ENCODE measurements at places on chromosomes 4 and X. TPM values are rescaled to one million over a fixed set of nuclear protein-coding genes. Genes with fewer than 3 reads are reported as not detected.
A peak's percentile ranks its signal among the peaks of the same experiment; 100 is the strongest.

Gene PCDH19
- total RNA-seq: 0.56 TPM

Gene ZDHHC15
- total RNA-seq: 3.9 TPM

DNA sequence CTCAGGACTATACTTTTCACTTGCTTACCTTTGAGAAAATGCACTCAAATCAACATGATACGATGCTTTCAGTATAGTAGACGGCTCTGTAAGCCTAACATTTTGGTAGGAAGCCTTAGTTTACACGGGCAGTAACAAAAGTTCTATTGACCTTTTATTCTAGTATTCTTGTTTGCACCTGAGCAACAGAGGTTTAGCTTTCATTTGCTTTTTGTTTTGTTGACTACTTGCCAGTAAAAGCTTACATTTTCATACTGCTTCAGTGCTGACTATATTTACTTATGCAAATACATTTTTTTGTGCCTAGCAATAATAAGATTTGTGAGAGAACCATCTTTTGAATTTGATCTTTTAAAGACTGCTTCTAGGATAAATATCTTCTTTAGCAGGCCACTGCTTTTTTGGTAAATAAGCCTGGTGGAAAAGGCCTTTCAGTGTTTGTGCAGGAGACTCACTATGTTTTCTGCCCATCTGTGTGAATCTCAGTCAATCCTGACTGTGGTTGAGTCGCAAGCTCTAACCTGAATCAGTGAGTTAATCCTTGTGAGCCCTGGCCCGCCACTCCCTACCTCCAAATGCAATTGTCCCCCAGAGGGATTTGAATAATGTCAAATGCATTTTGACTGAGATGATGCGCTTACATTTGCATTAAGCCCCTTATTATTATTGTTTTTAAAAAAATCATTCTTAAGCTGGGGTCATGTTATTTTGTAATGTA lies 21.9 kb downstream of the FHIP1A start:
- no peak overlapping the region for H3K4me3 ChIP-seq
- no peaks in the 10 kb centered on the region for H3K36me3 ChIP-seq
- no peak overlapping the region for H3K27ac ChIP-seq
- no peak for DNase-seq
- peaks cover 15% of the 10 kb centered on the region for H3K4me1 ChIP-seq
- no peaks in the 10 kb centered on the region for H3K27me3 ChIP-seq

- no peak for DNase-seq
- no peak overlapping the region for H3K4me3 ChIP-seq
- no peaks in the 10 kb centered on the region for H3K4me1 ChIP-seq
- H3K27ac ChIP-seq: no peak overlapping the region
- H3K36me3 ChIP-seq: no peaks in the 10 kb centered on the region
These were observed 5.3 kb downstream of the DIAPH2 start for GRCh38 chrX:96689991-96690390.

Gene ZNF718
- total RNA-seq: 29.5 TPM

DNA sequence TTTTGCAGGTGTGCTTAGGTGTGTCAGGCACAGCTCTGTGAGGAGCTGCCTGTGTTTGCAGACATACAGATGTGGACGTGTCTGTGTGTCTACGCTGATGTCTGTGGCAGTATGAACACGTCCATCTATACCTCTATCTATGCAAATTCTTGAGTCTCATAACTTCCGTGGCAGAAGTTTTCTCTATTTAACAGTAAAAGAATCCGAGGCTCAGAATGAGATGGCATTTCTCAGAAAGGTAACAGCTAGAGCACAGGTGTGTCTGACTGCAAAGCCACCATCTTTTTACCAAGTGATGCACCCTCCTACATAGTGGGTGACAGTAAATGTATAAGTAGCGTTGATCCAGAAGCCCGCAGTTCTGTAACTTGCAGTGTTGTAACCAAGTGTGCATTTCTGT lies 39.9 kb upstream of the CYP4V2 start:
- H3K27me3 ChIP-seq: no peaks in the 10 kb centered on the region
- DNase-seq: no peak
- H3K4me1 ChIP-seq: no peaks in the 10 kb centered on the region
- no peak overlapping the region for H3K4me3 ChIP-seq

DNA sequence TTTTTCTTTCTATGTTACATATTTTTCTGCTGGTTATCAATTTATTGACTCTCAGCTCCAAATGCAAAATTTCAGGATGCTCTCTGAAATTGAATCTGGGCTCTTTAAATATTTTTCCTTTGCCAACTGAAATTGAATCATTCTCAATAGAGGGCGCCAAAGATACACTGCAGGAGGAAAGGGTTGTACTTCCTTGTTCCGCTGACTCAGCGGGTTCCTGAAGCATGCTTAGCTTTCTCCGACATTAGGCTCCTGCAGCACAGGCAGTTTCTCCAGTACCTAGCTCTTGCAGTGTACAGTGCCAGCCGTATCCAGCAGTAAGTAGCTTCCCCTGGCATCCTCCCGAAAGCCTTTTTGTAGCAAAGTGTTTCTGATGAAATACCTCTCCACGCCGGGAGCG lies 28.8 kb upstream of the CFAP47 start:
- no peak overlapping the region for H3K27ac ChIP-seq
- no peak overlapping the region for H3K4me3 ChIP-seq
- no peaks in the 10 kb centered on the region for H3K36me3 ChIP-seq
- peak; percentile 56 for DNase-seq
- H3K4me1 ChIP-seq: no peaks in the 10 kb centered on the region

Gene SHOX
- not detected for total RNA-seq

Gene MAP3K15
- not detected for total RNA-seq

GRCh38 chr4:13483768-13484121 lies 395 bp downstream of the RAB28 start:
- peak overlapping the region; percentile 89 for H3K4me3 ChIP-seq
- H3K27me3 ChIP-seq: no peaks in the 10 kb centered on the region
- peak; percentile 44 for DNase-seq
- H3K27ac ChIP-seq: peak overlapping the region; percentile 90
- H3K4me1 ChIP-seq: peaks cover 10% of the 10 kb centered on the region
- no peaks in the 10 kb centered on the region for H3K36me3 ChIP-seq

Gene ZIC3
- total RNA-seq: not detected

GRCh38 chrX:150455215-150455608 lies 92.1 kb downstream of the MAMLD1 start:
- H3K27me3 ChIP-seq: no peaks in the 10 kb centered on the region
- H3K27ac ChIP-seq: no peak overlapping the region
- H3K36me3 ChIP-seq: no peaks in the 10 kb centered on the region

- no peaks in the 10 kb centered on the region for H3K4me1 ChIP-seq
- no peaks in the 10 kb centered on the region for H3K36me3 ChIP-seq
- H3K27ac ChIP-seq: no peak overlapping the region
- no peak overlapping the region for H3K4me3 ChIP-seq
- H3K27me3 ChIP-seq: no peaks in the 10 kb centered on the region
- DNase-seq: no peak
These were observed 127.2 kb downstream of the FBXW7 start for GRCh38 chr4:152408514-152409327.

Gene AREG
- total RNA-seq: 2.6 TPM

GRCh38 chr4:24213961-24214360 lies 324.1 kb upstream of the PPARGC1A start:
- peak overlapping the region; percentile 83 for H3K27ac ChIP-seq
- no peak for DNase-seq
- H3K36me3 ChIP-seq: no peaks in the 10 kb centered on the region
- no peaks in the 10 kb centered on the region for H3K27me3 ChIP-seq
- no peak overlapping the region for H3K4me3 ChIP-seq

GRCh38 chr4:22521240-22521639 lies 5.4 kb upstream of the ADGRA3 start:
- no peak overlapping the region for H3K4me3 ChIP-seq
- DNase-seq: no peak
- no peak overlapping the region for H3K27ac ChIP-seq
- H3K27me3 ChIP-seq: no peaks in the 10 kb centered on the region

Gene SRPK3
- not detected for total RNA-seq

GRCh38 chr4:52585379-52585778 lies 73.7 kb downstream of the USP46 start:
- H3K27ac ChIP-seq: no peak overlapping the region
- H3K27me3 ChIP-seq: no peaks in the 10 kb centered on the region
- no peak overlapping the region for H3K4me3 ChIP-seq

DNA sequence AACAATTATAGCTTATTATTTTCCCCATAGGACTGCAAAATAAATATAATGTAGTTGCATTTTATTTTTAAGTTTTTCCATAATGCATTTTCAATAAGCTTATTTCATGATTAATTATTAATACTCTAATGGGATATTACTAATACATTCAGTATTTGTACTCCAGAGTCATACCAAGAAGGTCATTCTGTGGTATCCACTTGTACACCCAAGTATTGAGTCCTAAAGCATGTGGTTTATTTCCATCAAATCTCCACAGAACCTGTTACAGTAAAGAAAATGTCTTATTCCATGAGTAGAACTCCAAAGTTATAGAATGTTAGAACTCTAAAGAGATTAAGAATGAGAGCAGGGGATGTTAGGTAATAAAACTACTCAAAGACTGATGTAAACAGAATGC lies 30.6 kb downstream of the UGT2A3 start:
- no peak overlapping the region for H3K27ac ChIP-seq
- H3K4me3 ChIP-seq: no peak overlapping the region
- H3K27me3 ChIP-seq: no peaks in the 10 kb centered on the region
- no peak for DNase-seq
- H3K4me1 ChIP-seq: no peaks in the 10 kb centered on the region

DNA sequence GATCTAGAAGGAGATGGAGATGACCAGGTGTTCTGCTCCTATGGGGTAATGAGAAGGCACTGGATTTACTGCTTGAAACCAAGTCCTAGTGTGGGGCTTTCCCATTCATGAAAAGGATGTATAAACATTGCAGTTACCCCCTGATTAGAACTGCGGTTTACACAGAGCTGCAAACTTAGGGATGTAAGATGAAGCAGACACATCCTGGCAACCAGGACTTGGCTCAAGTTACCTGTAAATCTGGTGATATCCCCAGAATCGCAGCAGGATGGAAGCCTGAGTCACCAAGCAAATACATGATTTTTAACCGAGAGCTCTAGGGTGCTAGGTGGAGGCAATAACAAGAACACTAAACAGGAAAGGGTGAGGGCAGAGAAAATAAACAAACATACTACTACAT lies 178.6 kb upstream of the MAMLD1 start:
- H3K4me3 ChIP-seq: no peak overlapping the region
- no peaks in the 10 kb centered on the region for H3K36me3 ChIP-seq
- H3K27me3 ChIP-seq: no peaks in the 10 kb centered on the region
- no peak for DNase-seq
- H3K27ac ChIP-seq: no peak overlapping the region

- H3K36me3 ChIP-seq: no peaks in the 10 kb centered on the region
- DNase-seq: no peak
- no peaks in the 10 kb centered on the region for H3K27me3 ChIP-seq
- no peak overlapping the region for H3K4me3 ChIP-seq
- no peak overlapping the region for H3K27ac ChIP-seq
These were observed 13.5 kb downstream of the RXFP1 start for GRCh38 chr4:158535130-158535614.

GRCh38 chr4:114729068-114729738 lies 130.6 kb downstream of the UGT8 start:
- no peaks in the 10 kb centered on the region for H3K27me3 ChIP-seq
- no peak for DNase-seq
- no peaks in the 10 kb centered on the region for H3K36me3 ChIP-seq
- no peaks in the 10 kb centered on the region for H3K4me1 ChIP-seq
- no peak overlapping the region for H3K27ac ChIP-seq

GRCh38 chr4:184281231-184282139 lies 63.8 kb upstream of the ENPP6 start:
- no peak for DNase-seq
- peaks cover 5% of the 10 kb centered on the region for H3K4me1 ChIP-seq
- no peak overlapping the region for H3K4me3 ChIP-seq

Gene CRMP1
- total RNA-seq: not detected

- no peak overlapping the region for H3K27ac ChIP-seq
- no peaks in the 10 kb centered on the region for H3K4me1 ChIP-seq
- no peak overlapping the region for H3K4me3 ChIP-seq
- no peaks in the 10 kb centered on the region for H3K27me3 ChIP-seq
These were observed 417.9 kb downstream of the PDGFC start for GRCh38 chr4:156553659-156554058.

Gene DOK7
- 2.7 TPM for total RNA-seq

DNA sequence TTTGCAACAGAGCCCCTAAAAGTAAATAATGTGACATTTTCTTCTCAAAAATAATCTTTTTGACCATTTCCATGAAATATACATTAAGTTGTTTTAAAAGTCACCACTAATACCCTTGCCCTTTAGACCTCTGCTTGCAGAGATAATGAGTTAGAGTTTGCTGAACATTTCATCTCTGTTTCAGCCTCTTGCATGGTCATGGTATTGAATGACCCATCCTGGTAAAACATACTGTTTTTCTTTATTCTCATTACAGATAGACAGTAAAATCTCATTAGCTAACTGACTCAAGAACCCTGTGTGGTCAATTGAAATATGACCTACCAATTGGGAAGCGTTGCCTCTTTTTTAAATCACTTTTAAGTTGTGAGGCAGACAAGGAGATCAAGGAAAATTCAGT lies 916.7 kb downstream of the PDHA2 start:
- H3K36me3 ChIP-seq: no peaks in the 10 kb centered on the region
- H3K4me1 ChIP-seq: no peaks in the 10 kb centered on the region
- no peak for DNase-seq
- H3K4me3 ChIP-seq: no peak overlapping the region
- no peak overlapping the region for H3K27ac ChIP-seq

Gene ENPEP
- 2.0 TPM for total RNA-seq

Gene TMEM255A
- total RNA-seq: 0.20 TPM

Gene UNC5C
- 64.7 TPM for total RNA-seq

GRCh38 chr4:113537628-113538027 lies 223.9 kb downstream of the CAMK2D start:
- no peaks in the 10 kb centered on the region for H3K4me1 ChIP-seq
- no peaks in the 10 kb centered on the region for H3K27me3 ChIP-seq
- DNase-seq: no peak
- H3K4me3 ChIP-seq: no peak overlapping the region
- H3K27ac ChIP-seq: no peak overlapping the region

- no peaks in the 10 kb centered on the region for H3K36me3 ChIP-seq
- H3K4me1 ChIP-seq: peaks cover 18% of the 10 kb centered on the region
- no peak for DNase-seq
- H3K27me3 ChIP-seq: no peaks in the 10 kb centered on the region
- no peak overlapping the region for H3K27ac ChIP-seq
- no peak overlapping the region for H3K4me3 ChIP-seq
These were observed 48.7 kb downstream of the STIM2 start for GRCh38 chr4:26909369-26909768.

Gene MAGEB3
- not detected for total RNA-seq

DNA sequence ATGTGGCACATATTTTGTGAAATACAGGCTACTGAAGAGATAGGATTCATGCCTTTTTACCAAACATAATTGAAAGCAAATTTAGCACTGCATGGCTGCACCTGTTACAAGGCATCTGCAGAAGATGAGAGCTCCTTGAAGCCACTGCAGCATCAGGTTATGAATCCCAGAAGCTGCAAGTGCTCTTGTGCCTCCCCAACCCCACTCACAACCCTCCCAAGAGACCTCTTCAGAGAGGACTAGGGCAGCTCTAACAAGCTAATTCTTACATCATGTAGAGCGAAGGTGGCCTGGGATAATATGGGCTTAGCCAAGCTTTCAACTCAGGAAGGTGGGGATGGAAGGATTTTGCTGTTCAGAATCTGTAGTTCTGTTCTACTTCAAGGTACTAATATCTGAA lies 27.2 kb downstream of the MFAP3L start:
- DNase-seq: no peak
- H3K27me3 ChIP-seq: no peaks in the 10 kb centered on the region
- no peak overlapping the region for H3K27ac ChIP-seq
- no peak overlapping the region for H3K4me3 ChIP-seq
- no peaks in the 10 kb centered on the region for H3K36me3 ChIP-seq

Gene FHDC1
- total RNA-seq: 26.2 TPM

GRCh38 chr4:3384771-3385710 lies 56.7 kb upstream of the HGFAC start:
- no peak overlapping the region for H3K4me3 ChIP-seq
- H3K27ac ChIP-seq: no peak overlapping the region
- DNase-seq: peak; percentile 21
- peaks cover 7% of the 10 kb centered on the region for H3K4me1 ChIP-seq
- H3K27me3 ChIP-seq: no peaks in the 10 kb centered on the region
- H3K36me3 ChIP-seq: no peaks in the 10 kb centered on the region
